Posterior cingulate gyrus (tissue), 11 donors: ENCODE measurements at places on chromosomes 1 and 21.

- DNase-seq: no peak
Observed at GRCh38 chr1:114248162-114248561, 94.5 kb upstream of the SYT6 start.

GRCh38 chr21:22679207-22679606 is 1681.0 kb downstream of the NCAM2 start:
- DNase-seq: no peak

- DNase-seq: no peak
Observed at GRCh38 chr1:87064309-87064708, 149.9 kb downstream of the HS2ST1 start.

DNA sequence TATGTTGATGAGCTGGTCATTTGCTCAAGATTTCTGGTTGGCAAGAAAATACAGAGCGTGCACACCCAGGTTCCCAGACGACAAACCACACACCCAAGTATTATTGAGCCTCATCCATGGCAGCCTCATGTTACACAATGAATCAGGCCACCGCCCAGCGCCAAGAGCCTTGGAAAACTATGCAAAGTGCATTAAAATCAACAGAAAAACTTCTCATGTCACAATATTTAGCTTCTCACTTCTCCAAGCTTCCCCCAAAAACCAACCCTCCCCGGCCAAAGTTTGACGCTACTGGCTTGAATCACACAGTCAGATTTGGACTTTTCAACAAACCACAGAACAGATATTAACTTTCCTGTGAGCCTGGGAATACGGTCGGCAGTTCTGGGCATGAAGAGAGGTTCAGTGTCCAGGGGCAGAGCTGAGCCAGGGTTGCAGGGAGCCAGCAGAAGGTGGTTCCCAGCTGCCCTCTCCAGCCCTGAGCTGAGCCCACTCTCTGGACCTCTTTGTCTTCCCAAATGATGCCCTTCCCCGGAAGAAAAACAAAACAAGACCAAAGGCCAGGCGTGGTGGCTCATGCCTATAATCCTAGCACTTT is 71.1 kb downstream of the SETD4 start:
- no peak for DNase-seq

DNA sequence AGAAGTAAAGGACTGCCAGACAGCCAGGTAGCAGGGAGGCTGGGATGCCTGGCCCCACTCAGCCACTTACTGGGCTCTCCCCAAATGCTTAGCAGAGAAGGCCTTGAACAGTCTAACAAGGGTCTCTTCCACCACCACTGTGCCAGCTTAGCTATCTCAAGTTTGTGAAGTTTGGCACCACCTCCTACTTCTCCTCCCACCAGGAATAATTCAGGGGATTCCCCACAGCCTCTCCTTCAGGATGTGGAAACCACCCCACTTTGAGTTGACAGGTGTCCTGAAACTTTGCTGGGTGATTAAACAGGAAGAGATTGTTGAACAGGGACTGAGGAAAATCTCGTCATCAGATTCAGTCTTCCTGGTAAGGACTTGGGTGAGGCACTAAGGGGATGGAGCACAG is 59.4 kb upstream of the ATP1B1 start:
- no peak for DNase-seq

- DNase-seq: no peak
Observed at GRCh38 chr1:76288758-76289483, 214.4 kb downstream of the ST6GALNAC3 start.

DNA sequence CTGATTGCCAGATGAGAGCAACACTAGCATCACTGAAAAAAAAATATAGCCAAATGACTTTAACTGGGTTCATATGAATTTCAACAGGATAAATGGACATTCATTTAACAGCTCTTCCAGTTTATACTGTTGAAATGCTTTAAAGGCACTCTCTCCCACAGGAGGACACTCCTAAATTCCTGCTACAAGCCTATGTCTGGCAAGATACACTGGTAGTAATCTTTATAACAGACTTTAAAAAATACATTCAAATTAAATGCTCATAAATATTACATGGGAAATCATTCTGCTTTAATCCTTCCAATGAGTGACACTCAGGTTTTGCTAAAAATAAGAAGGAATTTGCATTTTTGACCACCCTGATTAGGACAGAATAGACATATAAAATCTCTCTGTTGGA is 526.7 kb upstream of the ADAMTS5 start:
- DNase-seq: no peak

DNA sequence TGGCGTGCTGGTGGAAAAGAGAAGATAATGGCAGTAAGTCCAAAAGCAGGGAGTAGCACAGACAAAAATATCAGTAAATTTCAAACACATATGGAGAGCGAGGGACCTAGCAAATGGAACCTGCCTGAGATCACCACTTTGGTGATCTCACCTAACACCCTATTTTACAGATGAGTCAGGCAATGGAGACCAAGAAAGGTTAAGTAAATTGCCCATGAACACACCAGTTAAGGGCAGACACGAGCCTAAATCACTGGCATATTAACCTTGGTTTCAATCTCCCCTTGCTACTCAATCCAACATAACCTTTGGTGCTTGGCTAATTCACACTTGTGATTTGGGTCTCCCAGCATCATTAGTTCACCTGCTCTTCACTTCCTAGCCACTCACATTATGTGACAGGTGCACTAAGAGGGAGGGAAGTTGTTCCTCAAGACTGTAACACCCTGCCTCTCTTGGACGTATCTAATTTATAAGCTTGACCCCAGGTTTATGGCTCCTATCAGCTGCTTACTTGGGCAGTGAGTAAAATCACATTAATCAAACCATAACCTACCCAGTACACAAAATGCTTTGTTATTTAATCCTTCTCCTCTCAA is 11.5 kb downstream of the ZNF697 start:
- no peak for DNase-seq

- DNase-seq: no peak
Observed at GRCh38 chr1:1603671-1604373, 3.9 kb upstream of the FNDC10 start.

DNA sequence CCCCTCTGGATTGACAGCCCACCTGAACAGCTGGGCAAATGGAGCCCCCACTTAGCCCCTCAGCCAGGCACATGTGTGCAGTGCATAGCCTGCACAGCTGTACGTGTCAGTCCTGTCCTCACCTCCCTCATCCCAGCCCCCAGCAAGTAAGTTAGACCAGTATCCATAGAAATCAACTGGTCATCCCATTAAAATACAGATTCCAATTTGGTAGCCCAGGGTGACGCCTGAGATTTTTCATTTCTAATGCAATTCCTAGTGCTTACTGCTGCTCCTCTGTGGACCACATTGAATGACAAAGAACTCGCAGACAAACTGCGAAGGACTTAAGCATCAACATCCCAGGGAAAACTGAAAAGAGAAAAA is 99.0 kb upstream of the GJB5 start:
- DNase-seq: no peak

DNA sequence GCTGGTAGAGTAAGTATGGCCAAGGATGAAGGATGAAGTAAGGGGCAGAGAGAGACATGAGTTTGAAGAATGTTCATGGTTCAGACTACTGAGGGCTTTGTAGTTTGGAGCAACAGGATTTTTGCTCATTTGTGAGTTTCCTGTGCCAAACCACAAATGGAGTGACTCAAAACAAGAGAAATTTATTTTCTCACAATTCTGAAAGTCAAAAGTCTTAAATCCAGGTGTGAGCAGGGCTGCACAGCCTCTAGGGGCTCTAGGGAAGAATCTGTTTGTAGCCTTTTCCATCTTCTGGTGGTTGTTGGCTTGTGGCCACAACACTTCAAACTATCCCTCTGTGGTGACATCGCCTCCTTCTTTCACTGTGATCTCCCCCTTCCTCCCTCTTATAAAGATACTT is 58.9 kb downstream of the RHOU start:
- DNase-seq: no peak

DNA sequence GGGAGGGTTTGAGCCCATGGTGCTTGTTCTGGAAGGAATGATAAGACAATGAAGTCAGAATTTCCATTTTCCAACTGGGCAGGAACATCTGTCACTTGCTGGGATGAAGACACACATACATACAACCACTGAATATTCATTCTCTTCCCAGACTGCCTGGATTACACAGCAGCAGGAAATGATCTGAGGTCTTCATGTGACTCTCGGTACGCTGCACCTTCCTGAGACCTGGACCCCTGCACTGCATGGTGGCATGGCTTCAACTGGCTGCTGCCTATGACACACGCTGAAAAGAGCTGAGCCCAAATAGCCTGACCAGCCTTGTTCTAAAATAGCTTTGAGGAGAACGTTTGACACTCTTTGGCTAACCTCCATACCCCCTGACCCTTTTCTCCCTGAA is 150.6 kb downstream of the GABPA start:
- no peak for DNase-seq

DNA sequence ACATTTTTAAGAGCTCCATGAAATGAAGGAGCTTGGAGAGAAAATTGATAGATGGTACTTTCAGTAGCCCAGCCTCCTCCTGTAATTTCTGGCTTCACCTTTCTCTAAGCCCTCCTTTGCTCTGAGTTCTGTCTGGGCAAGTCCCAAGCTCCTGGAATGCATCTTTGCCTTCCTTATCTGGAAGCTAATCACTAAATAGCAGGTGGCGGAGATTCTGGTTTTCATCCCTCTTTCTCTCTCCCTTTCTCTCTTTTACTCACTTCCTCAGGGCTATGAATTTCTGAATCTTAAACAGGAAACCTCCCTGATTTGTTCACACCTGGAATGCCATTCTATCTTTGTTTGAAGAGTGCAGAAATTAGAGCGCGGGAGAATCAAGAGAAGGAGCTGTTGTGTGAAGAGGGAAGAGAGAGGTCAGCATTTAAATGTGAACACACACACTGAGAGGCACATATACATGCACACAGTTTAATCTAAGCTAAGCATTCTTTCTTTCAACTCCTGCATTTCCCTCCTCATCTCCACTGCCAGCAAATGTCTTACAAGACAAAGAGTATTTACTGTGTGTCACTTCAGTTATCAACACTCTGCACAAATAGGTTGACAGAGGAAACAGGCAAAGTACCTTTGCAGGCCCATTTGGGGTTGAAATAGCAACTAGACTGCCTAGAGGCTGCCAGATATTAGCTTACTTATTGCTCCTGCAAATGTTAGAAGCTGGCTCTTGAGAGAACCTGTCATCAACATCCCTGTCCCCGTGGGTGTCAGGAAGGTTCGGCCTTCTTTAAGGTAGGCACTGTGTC is 199.4 kb upstream of the CAMK1G start:
- DNase-seq: no peak

- DNase-seq: no peak
Observed at GRCh38 chr1:78678324-78678723, 28.7 kb downstream of the IFI44 start.

DNA sequence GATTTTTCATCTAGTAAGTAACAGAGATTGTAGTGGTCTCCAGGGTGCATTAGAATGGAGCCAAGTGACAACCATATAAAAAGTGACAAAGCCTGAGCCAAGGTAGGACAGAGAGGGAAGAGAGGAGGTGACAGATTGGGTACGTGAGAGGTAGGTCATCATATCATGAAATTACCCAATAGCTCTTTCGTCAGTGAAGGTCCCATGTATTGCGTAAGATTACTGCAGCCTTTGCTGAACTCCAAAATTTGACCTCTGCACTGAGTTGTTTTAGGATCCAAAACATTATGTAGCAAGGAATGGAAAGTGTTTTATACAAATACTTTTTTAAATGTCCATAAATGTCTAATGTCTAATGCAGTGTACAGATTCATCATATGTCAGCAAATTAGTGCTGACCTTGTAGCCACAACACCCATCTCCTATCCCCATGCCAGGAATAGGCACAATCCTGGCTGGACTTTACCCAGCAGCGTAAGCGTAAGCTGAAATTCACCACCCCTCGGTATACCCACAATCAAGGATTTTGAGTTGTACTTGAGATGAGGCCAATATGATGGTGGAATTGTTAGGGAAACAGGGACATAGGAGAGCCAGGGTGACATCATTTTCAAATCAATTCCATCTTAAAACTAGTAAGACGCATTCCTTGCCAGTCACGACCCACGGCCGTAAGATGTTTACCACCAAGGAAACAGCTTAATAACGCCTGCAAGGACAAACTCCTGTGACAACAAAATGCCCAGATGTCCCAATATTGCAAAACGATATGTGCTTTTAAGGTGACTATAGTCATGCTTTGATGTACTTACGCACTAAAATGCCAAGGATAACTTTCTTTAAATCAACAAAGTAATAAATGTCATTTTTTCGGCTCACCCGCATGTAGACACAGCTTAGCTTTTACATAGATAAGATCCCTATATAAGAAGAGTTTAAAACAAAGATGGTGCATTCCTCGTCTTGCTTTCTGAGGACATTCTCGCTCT is 38.1 kb upstream of the GREM2 start:
- no peak for DNase-seq

DNA sequence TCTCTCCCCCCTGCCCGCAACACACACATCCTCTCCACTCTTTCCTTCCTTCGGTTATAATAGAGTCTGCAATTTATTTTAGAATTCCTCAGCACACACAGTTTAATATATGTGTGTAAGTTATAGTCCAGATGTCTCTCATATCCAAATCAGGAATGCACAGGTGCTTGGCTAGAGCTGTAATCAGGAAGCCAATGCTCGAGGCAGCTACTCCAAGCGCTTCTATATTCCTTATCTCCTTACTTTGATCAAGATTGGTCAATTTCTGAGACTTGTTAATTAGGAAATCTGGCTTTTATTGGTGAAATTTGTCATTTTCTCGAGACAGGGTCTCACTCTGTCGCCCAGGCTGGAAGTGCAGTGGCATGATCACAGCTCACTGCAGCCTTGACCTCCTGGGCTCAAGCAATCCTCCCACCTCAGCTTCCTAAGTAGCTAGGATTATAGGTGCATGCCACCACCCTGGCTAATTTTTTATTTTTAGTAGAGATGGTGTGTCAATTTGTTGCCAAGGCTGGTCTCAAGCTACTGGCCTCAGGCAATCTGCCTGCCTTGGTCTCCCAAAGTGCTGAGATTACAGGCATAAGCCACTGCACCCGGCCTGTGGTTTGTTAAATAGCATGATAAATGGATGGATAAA is 27.7 kb downstream of the RPL5 start:
- no peak for DNase-seq

- DNase-seq: no peak
Observed at GRCh38 chr1:221188458-221188857, 309.2 kb downstream of the HLX start.

DNA sequence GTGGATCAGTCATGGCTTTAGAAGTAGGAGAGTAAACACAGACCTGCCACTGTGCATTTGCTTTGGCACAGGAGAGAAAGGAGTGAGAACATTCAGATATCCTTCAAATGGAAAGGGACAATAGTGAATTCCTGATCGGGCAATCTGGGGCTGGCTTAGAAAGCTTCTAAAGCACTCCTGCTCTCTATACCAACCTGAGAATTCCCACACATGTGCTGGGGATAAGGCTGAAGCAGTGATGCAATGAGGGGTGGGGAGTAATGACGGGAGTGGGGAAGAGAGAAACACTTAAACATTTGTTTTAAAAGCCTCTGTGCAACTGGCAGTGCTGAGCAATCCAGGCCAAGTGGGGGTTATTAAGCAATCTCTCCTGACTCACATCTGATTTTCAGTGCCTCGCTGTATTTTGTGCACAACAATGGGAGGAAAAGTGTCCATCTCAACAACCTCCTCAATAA is 108.8 kb downstream of the KIAA0319L start:
- no peak for DNase-seq

GRCh38 chr1:1672181-1672965 is 13.6 kb upstream of the CDK11B start:
- no peak for DNase-seq

- no peak for DNase-seq
Observed at GRCh38 chr1:7531562-7532340, 239.3 kb upstream of the VAMP3 start.
